ENCODE measurements at places on chromosomes 12 and 14.
A peak's percentile ranks its signal among the peaks of the same experiment; 100 is the strongest.

DNA sequence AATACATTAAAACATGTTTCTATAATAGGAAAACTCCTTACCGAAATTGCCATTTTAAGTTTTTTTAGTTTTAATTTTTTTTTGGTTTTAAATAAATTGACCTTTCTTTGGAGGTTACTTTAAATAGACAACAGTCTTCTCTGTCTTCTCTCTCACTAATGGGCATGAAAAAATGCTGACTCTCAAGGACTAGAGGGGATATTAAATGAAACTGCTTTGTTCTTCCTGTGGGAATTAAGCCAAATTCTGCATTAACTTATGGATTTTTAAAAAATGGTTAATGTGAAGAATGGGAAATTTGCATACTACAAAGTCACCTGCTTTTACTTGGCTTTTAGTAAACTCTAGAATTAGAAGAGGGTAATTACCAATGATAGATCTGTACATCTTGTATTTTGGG lies 378.9 kb downstream of the TMTC2 start:
- DNase-seq, result no peak

GRCh38 chr12:126038434-126038833 lies 973.2 kb downstream of the AACS start:
- no peak for DNase-seq

DNA sequence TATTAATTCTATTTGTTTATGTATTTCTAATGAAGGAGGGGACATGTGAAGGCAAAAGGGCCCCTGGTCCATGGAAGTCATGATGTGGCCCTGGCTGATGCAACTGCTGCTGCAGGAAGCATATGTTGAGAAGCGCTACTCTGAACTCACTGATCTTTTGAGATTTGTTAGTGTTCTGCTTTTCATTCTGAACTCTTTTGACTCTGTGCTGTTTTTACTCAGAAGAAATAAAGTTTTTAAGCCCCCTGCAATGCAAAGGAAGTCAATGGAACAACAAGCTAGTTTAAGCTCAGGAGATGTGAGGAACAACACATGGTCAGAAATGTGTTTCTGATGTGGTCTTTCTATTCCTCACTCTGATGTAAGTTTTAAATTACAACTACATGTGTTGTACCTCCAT lies 88.9 kb upstream of the BTG1 start:
- no peak for DNase-seq

DNA sequence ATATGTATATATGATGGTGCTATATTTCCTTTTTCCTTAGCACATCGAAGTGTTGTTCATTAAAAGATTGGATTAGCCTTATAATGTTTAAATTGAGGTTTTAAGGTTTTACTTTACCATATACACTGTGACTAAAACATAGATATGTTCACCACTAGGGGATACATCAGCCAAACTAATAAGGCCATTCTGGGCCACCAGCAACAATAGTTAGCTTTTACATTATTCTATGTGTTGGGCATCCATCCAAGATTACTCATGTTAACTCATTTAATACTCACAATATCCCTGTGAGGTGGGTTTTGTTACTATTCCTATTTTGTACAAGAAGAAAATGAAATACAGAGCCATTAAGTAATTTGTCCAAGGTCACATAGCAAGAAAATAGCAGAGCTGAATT lies 202.6 kb upstream of the AVPR1A start:
- no peak for DNase-seq

GRCh38 chr12:63787306-63787705 lies 7.6 kb downstream of the RXYLT1 start:
- no peak for DNase-seq

- DNase-seq, result no peak
Measured at GRCh38 chr14:39315859-39316444, 82.2 kb downstream of the MIA2 start.

DNA sequence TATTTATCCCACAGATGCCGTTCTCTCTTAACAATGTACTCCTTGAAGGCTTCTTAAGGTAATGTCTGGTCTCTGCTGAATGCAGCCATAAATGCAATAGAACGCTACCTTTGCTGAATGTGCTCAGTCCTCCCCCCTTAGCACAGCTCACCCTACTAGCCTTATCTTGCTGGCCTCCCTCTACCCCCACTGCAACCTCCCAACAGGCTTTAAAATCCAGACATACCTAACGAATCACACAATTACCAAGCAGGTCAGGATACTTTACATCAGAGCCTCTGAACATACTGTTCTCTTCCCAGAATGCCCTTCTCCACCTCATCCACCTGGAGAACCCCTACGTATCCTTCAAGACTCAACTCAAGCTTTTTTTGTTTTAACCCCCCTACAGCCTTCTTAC lies 51.0 kb upstream of the CRADD start:
- DNase-seq, result no peak

- DNase-seq, result no peak
Measured at GRCh38 chr14:67263499-67264149, 22.4 kb downstream of the PALS1 start.

DNA sequence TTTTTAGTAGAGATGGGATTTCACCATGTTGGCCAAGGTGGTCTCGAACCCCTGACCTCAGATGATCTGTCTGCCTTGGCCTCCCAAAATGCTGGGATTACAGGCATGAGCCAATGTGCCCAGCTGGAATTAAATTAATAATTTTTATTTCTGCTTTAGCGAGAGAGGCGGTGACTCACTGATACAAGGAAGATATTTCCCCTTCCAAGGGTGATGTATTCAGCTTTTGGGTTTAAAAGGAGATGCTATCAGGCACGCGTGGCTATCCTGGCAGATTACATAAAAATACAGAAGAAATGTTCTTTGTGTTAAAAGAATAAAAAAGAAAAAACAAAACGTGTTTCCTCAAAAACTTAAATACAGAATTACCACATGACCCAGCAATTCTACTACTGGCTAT lies 12.4 kb upstream of the P2RX7 start:
- DNase-seq, result no peak

DNA sequence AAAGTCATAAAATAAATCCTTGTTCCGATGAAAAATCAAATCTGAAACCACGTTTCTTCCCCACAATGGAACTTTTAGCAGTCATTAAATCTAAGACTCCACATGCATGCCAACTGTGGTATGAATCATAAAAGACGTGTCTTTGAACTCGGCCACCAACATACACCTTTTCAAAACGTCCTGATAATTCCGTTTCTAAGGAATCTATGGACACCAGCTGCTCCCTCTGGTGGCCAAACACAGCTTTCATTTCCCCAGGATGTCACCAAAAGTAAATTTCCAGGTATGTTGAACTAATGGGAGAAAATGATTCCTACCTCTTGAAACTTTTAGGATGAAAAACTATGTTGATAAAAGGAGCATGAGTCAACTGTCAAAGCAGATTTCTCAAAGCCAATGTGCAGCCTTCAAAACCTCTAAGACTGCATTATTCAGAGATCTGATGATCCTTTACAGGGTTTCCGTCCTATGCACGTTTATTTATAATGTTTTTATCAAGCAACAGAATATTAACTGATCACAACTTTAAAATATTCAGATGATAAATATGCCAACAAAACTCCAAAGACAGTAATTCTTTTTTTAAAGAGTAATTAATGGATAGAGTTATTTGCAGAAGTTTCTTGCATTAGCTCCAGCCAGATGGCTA lies 96.2 kb downstream of the CIT start:
- DNase-seq, result peak; percentile 43

DNA sequence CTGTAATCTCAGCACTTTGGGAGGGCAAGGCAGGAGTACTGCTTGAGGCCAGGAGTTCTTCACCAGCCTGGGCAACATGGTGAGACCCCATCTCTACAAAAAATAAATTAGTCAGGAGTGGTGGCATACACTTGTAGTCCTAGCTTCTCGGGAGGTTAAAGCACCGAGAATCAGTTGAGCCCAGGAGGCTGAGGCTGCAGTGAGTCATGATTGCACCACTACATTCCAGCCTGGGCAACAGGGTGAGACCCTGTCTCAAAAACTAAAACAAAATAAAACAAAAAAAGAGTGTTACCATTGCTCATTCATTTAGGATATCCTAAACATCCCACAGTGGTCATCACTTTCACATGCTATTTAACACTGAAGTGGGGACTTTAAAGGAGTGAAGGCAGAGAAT lies 7.8 kb downstream of the NEK9 start:
- DNase-seq, result no peak

GRCh38 chr12:52395761-52396434 lies 10.2 kb downstream of the KRT82 start:
- no peak for DNase-seq

DNA sequence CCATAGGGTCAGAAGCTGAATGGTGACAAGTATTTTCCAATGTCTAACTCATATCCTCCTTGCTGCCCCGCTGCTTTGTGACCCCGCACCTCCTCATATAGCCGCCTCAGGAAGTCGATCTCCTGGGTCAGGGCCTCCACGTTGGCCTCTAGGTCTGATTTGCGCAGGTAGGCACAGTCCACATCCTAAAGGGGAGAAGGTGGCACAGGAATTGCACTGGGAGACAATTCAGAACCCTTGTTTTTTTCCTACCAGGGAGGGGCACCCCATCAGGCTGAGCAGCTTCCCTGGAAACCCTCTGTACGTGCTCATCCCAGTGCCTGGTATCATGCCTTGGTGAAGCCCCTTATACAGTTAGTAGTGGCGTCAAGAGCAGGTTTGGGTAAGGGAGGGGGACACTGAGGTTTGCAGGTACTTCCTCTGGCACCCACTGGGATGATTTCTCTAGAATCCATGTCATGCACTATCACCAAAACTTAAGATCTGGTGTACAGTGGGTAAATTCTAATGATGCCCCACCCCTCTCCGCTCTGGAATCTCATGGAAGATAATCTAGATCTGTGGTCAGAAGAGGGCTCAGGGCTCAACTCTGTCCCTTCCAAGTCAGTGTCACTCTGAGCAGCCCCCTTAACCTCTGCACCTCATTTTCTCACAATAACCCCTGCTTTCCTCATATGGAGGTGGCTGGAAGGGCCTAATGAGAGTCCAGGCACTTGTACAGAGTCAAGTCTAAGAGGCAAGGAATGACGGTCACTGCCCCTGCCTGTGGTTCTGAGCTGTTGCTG lies 20.1 kb upstream of the KRT86 start:
- DNase-seq, result no peak

DNA sequence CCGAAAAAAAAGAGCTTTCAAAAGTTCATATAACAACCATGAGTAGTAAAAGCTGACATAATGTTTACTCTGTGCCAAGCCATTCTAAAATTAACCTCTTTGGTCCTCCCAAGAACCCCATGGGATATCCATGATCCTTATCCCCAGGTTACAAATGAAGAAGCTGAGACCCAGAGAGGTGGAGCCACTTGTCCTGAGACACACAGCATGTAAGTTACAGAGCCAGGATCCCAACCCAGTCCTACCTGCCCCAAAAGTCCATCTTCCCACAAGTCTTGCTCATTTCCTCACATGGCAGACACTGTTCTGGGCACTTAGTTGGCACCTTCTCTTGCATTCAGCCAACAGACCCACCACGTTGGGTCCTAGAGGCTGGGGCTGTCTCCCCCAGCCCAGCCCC lies 37.1 kb downstream of the TRPV4 start:
- DNase-seq, result no peak

GRCh38 chr12:29103539-29103974 lies 45.5 kb upstream of the FAR2 start:
- DNase-seq, result no peak

- no peak for DNase-seq
Measured at GRCh38 chr12:115336506-115336905, 652.5 kb upstream of the TBX3 start.

- DNase-seq, result peak; percentile 97
Measured at GRCh38 chr14:34539407-34540180, at the start of gene EAPP. Gene EAPP, minus strand, starts transcription at chr14:34539701. Its CDS starts 73 bp downstream, at chr14:34539628.

DNA sequence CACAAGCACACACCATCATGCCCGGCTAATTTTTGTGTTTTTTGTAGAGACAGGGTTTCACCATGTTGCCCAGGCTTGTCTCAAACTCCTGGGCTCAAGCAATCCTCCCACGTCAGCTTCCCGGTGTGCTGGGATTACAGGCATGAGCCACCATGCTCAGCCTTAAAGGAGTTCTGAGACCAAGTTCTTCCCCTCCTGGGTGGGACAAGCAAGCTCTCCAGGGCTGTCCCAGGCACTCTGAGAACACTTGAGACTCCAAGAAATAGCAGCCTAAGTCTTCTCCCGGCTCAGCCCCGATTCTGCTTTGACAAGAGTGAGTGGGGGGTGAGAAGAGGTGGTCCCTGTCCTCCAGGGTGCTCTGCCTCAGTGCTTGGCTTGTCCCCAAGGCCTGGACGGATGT lies 86.4 kb downstream of the STAB2 start:
- no peak for DNase-seq

DNA sequence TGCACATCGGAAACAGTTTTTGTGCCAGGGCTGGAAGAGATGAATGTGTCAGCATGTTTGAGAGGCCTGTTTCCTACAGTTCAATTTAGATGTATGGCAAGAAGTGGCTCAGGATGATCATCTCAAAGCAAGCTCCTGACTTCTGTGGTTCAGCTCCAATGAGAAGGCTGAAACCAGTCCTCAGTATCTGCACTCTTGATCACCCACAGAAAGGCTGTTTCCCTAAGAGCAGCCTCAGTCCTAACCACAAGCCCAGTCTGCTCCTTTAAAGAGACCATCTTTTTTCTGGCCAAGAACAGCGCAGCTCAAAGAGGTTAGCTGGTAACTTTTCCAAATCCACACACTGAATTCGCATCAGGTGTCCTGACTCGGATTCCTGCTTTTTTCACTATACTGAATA lies 19.2 kb downstream of the CSRP2 start:
- DNase-seq, result no peak

DNA sequence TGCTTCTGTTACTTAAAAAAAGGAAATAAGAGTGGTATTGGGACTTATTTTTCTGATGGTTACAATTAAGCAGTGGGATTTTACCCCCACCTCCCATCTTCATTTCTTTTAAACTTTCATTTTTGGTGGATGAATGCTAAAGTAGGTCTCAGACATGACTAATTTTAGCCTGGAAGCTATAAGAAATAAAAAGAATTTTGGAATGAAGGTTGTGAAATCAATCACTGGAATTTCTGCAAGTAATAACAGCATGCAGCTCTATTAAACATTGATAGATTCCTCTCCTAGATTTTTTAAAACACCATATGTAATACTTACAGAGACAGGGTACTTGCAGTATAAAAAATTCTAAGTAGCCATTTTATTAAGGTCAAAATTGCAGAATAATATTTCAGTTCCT lies 164.2 kb upstream of the CLEC14A start:
- no peak for DNase-seq

- peak; percentile 79 for DNase-seq
Measured at GRCh38 chr12:131830335-131830913, 2.2 kb downstream of the MMP17 start.
